ENCODE measurements at places on chromosomes 16 and 17.

DNA sequence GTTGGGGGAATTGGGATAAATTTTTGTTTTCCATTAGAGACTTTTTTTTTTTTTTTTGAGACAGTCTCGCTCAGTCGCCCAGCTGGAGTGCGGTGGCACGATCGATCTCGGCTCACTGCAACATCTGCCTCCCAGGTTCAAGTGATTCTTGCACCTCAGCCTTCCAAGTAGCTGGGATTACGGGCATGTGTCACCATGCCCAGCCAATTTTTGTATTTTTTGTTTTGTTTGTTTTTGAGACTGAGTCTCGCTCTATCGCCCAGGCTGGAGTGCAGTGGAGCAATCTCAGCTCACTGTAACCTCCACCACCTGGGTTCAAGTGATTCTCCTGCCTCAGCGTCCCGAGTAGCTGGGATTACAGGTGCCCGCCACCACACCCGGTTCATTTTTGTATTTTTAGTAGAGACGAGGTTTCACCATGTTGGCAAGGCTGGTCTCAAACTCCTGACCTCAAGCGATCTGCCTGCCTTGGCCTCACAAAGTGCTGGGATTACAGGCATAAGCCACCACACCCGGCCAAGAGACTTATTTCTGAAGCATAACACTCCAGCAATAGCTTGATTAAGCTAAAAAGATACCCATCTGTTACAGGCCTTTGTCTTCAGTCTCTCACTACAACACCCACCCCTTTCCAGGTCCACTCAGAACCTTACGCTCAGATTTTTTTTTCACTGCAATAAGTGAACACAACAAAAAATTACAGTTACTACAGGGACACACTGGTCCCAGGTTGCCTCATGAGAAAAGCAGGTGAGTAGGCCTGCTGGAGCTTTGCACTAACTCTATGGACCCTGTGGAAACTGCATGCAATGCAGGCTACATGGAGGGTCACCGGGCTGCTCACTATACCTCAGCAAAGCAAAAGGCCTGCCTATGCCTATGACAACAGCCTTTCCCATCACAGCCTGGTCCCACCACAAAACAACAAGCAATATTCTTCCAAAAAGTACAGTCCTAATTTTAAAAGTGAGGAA, 34.6 kb downstream of the KANSL1 start:
- no peak for DNase-seq

DNA sequence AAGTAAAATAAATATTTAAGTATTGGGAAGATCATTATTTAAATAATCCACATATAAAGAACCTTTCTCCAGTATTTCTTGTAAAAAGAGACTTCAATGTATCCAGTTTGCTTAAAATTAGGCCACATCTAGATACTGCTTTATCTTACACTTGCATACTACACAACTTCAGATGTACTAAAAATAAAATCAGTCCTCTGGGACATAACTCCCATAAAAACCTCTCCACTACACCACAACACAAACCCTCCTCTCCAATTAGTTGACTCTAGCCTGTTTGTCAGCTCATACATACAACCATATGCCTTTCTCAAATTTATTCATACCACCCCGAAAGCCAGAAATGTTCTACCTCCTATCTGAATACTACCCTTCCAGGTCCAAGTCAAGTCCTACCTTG, 21.6 kb downstream of the SPOP start:
- no peak for DNase-seq

- DNase-seq, result no peak
These were observed 1.4 kb upstream of the CTCF start for GRCh38 chr16:67560827-67561342.

- DNase-seq, result no peak
These were observed 37.1 kb upstream of the SLC38A8 start for GRCh38 chr16:84079664-84080063.

DNA sequence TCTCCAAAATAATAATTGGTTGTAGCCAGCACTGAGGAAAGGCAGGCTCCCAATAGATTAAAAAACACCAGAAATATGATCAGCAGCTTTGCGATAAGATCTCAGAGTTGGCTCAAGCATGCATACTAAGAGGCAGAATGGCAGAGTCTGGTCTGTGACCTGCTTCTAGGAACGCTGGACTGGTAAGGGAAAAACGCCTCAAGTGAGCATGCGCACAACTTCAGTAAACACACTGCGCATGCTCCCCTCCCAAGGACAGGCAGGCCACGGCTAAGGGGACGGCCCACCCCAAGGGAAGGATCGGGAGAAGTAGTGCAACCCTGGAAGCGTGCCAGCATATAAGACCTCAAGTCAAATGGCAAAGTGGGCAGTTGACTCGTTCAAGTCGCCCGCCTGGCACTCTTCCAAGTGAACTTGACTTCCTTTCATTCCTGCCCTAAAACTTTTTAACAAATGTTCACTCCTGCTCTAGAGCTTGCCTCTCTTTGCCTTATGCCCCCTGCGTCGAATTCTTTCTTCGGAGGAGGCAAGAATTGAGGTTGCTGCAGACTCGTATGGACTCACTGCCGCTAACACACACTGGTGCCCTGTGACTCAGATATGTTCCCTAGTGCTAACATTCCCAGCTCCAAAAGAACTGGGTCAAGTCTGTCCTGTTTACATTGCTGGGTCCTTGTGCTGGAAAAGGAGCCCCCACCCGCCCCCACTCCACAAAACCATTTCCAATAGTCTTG, 22.4 kb upstream of the PRM1 start:
- DNase-seq, result no peak

DNA sequence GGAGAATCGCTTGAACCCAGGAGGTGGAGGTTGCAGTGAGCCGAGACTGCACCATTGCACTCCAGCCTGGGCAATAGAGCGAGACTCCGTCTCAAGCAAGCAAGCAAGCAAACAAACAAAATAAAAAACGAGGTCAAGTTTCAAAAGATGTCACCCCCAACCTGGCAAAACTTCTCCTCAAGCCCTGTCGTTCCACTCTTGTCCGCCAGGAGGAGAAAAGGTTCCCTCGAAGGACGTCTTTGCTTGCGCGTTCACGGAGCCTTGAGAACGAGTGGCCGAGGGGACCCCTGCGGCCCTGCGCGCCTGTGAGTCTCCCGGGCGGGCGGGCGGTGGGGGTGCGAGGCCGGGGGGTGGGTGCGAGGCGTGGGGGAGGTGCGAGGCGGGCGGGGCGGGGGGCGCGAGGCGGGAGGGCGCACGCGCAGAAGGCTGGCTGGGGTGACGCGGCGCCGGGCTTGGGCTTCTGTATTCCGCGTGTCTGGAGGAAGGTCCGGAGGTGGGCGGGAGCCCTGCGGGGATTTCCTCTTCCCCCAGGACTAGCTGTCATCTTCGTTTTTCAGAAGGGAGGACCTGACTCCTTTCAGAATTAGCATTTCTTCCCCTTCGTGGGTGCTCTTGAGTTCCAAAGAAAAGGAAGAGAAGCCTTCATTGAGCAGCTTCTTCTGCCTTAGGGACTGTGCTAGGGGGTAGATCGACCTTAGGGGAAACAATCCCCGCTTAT, 3.7 kb downstream of the SLC52A1 start:
- peak; percentile 66 for DNase-seq

- peak; percentile 0 for DNase-seq
These were observed 387 bp downstream of the MSI2 start for GRCh38 chr17:57256708-57257112.

DNA sequence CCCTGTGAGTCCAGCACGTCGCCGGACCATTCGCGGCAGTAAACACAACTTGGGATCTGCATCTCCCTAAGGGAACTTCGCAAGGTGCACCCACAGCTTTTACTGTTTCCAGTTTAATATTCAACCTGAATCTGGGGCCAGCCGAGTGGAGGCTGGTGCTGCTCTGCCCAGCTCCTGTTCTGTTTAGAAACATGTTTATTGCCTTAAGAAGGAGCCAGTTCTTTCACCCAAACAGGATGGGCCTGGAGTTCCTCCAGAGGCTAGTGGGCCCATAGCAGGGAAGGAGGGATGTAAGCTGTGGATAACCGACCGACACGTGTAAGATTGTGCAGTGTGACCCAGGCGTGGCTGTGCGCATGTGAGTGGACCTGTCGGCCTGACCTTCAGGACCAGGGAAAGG, 17.4 kb downstream of the TBC1D24 start:
- no peak for DNase-seq

- no peak for DNase-seq
These were observed 95.7 kb downstream of the HS3ST3B1 start for GRCh38 chr17:14396547-14396946.

DNA sequence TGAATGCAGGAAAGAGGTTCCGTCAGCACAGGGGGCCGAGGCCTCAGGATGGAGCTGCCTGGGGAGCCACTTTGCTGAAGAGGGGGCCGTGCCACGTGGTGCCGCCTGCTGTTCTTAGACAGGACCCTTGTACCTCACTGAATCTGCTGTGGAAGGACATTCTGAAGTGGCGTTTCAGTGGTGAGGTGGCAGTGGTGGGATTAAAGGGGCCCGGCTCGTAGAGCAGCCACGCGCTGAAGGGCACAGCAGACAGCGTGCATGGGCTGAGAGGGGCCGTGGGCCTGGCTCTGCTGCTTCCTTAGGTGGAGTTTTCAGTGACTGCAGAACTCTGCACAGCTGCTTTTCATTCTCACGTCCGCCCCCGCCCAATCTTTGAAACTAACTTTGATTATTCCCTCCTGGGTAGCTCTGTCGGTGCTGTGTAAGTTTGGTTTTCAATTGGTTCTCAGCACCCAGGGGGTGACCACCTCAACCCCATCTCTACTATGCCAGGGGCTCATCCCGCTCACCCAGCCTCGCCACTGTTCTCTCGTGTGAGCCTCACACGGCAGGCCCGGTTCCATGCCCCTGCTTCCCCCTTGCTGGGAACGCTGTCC, 70.3 kb downstream of the SEC14L1 start:
- no peak for DNase-seq

- DNase-seq, result no peak
These were observed 45.6 kb downstream of the CBFA2T3 start for GRCh38 chr16:88931373-88931900.

DNA sequence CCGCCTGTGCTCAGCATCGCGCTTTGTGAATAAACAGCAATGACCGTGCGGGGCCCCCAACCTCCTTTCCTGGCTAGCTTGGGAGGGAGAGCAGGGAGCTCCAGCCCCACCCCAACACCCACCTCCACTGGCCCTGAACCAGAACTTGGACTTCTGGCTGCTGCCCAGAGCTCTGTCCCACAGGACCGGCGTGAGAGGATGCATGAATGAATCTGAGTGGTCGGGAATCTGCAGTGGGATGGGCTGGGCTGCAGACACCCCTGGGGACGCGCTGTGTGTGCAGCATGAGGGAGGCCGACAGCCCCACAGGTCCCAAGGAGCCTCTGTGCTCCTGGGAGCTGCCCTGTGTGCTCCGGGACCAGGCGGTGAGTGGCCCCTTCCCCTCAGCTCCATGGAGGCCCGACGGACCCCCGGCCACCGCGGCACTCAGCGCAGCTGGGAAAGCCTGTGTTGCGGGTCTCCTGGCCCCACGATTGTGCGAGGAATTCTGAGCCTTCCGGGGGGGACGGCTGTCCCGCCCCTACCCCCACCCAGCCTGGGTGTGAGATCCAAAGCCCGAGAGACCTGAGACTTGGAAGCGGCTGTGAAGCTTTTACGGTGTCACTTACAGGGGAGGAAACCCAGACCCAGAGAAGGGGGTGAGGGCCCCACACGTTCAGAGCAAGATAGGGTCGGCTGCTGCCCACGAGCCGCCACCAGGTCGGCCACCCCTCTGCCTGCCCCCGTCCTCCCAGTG, 5.4 kb downstream of the PIEZO1 start:
- DNase-seq, result no peak

DNA sequence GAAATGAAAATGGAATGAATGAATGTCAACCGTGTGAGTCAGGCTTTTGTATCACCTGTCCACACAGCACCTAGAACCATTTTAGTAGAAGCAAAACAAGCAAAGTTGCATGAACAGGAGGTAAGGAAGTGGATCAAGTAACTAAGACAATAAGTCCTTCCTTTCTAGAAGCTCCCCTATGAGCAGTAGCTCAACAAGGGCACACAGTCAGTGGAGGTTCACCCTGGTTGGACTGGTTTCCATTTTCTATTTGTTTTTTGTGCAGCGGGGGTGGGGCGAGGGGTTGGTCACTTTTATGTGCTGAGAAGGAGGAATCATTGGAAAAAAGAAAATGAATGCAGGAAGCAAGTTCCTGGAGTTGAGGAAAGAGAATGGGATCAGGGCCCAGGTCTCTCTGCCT, 4.0 kb upstream of the HSBP1 start:
- no peak for DNase-seq

DNA sequence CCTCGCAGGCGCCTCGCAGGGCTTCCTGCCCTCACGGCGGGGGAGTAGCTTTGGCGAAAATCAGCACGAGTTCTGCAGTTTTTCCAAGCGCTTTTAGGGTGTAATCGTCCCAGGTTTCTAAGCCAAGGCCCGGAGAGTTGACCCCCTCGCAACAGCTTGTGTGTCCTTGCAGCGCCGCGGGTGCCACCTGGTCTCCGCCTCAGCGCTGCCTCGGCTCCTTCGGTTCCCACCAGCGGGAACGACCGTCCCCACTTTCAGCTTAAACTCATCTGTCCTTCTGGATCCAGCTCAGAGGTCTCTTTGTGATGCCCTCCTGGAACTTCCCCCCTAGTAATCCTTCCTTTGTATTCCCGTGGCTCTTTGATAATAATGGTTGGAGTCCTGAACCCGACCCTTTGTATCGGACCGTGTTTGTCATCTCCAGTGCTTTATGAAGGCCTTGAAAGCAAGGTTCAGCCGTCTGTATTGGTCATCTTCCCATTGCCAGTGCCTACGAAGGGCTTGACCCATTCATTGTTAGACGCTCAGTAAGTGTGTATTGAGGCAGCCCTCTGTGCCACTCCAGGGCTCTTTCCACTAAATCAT, 858 bp upstream of the SMARCE1 start:
- DNase-seq, result no peak

DNA sequence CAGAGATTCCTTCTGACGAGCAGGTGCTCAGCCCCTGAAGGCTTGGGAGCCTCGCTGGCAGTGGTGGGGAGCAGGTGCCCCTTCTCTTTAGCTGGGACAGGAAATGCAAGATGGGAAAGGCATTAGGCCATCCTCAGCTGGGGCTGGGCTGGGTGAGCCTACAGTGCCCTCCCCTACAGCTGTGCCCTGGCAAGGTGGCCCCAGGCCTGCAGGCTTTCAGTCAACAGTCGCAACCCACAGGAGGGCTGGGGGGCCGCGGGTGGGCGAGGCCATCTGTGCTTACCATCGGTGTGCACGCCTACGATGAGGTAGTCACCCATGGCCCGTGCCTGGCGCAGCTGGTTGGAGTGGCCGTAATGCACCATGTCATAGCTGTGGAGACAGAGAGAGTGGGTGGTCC, 2.0 kb downstream of the PCYT2 start:
- DNase-seq, result no peak

- DNase-seq, result no peak
These were observed 28.3 kb downstream of the TBCD start for GRCh38 chr17:82780195-82780594.

GRCh38 chr17:80663781-80664206, 119.2 kb downstream of the RPTOR start:
- DNase-seq, result no peak

All from stimulated activated CD8-positive, alpha-beta memory T cell treated with anti-CD3 and anti-CD28 coated beads, Interleukin-4, amount 100 ng/mL, for 1 hour (primary cell).